ENCODE measurements at places on chromosomes 11 and 22.

DNA sequence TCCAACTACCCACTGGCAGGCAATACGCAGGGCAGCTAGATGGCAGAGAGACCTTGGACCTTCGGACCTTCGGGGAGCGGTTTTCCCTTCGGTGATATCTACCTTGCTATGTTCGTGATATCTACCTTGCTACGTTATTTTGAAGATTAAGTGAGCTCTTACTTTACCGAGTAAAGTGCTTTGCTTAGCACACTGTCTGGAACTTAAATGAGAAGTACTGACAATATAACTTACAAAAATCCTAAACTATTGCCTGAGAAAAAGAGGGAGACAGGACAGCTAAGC is 1.0 kb upstream of the PRDM10 start:
- no peak for DNase-seq

DNA sequence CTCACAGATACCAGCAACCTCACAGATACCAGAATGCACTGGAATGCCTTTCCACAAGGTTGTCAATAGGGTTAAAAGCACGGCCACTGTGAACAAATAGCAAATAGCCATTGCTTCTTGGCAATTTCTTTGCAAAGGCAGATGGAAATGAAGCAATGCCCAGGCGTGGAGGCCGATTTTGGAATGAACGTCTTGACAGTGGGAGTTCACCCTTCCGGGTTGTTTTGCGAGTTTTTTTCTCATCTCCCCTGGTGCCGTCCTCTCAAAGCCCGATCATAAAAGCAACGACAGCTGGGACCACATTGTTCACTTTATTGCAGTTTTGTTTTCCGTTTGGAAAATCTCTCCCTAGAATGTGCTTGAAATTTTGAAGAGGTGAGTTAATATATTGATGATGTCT is 38.0 kb upstream of the CD82 start:
- no peak for DNase-seq

GRCh38 chr11:75325713-75326438 is 25.6 kb downstream of the ARRB1 start:
- no peak for DNase-seq

GRCh38 chr11:37896016-37896415 is 1298.0 kb upstream of the RAG2 start:
- no peak for DNase-seq

DNA sequence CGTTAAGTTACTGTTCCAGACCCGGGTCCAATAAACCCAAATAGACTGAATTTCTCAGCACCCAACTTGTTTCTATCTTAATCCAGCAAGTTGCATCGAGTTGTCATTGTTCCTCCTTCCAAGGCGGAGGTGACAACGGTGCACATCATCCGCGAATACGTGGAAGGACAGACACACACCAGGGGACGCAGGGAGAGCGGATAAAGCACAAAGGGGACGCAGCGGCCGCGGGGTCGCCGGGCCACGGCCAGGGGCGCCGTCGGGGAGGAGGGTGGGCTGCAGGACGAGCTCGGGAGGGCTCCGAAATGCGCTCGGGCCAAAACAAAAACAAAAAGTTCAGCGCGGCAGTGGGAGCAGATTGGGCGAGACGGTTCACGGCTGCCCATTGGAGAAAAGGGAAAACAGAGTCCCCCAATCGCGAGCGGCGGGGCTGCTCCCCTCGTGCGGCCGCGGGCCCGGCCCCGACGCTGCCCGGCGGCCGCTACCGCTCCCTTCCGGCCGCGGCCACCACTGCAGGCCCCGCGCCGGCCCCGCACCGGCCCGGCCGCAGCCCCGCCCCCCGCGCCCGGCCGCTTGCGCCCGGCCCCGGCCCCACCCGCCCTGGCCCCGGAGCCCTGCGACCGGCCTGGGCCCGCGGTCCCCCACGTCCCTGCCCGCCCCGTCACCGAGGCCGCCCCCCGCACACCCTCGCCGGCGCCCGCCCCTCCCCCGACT is 518 bp downstream of the KMT5B start:
- no peak for DNase-seq

DNA sequence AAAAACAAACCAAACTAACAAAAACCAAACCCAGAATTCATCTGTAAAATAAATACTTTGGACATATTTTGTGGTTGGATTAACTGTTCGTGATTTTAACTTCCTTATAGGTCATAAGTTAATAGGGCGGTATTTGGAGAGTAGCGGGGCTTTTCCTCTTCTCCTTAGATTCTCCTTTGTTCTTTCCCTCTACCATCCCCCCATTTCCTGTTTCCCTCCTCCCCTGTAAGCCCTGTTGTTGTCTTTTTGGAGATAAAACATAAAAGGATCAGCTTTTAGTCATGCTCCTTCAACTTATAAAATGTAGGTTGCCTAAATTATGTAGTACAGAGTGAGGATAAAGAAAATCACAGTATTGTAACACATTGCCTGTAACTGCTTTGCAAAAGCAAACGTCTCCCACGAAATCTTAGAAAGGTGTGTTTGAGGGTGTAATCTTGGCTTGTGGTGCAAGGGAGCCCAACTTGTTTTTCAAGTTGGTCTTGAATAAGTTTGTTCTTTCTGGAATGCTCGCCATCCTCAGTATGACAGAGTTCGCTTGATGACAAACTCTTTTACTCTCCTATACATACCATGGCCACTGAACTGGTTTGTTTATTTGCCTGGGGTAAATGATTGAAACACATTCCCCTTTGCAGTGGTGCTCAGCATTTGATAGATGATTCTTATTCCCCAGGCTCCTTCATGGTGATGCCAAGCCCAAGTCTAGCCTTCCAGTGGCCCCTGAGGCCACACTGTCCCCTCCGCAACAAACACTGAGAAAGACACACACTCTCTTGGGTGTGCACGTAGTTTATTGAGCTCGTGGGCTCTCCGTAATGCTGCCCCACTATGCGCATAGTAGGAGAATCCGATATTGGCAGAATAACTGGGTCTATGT is 49.4 kb downstream of the TEAD1 start:
- no peak for DNase-seq

- no peak for DNase-seq
These were observed 23.8 kb downstream of the PARVB start for GRCh38 chr22:44047891-44048301.
